ENCODE measurements at places on chromosomes 6 and 20. TPM values are rescaled to one million over a fixed set of nuclear protein-coding genes. Genes with fewer than 3 reads are reported as not detected.

The NRN1 gene
- 14.9 TPM for total RNA-seq

The TRIM31 gene
- total RNA-seq: not detected

The RNF217 gene
- 8.4 TPM for total RNA-seq

The SEL1L2 gene
- 0.47 TPM for total RNA-seq

The GMPR gene
- 97.6 TPM for total RNA-seq

The LGSN gene
- total RNA-seq: not detected

The HRH3 gene
- total RNA-seq: not detected

The MRAP2 gene
- 0.56 TPM for total RNA-seq

The SLC22A2 gene
- not detected for total RNA-seq

The CITED2 gene
- 155 TPM for total RNA-seq

The PTPN1 gene
- total RNA-seq: 25.2 TPM

The EYS gene
- total RNA-seq: not detected

The TCEA2 gene
- 50.2 TPM for total RNA-seq

The BACH2 gene
- 3.8 TPM for total RNA-seq

The CTAGE9 gene
- total RNA-seq: not detected

The ARMC12 gene
- not detected for total RNA-seq

The PBOV1 gene
- not detected for total RNA-seq

The MYH7B gene
- 184 TPM for total RNA-seq

The SYCP2 gene
- 0.79 TPM for total RNA-seq

The THBD gene
- total RNA-seq: 61.0 TPM

The TNFRSF6B gene
- 1.5 TPM for total RNA-seq

The EPPIN gene
- not detected for total RNA-seq

The KHDC3L gene
- total RNA-seq: not detected

The OCSTAMP gene
- not detected for total RNA-seq

The SLC16A10 gene
- 7.4 TPM for total RNA-seq

The AIF1 gene
- 62.1 TPM for total RNA-seq

The WFDC2 gene
- 1.6 TPM for total RNA-seq

The RBBP8NL gene
- total RNA-seq: not detected

The YIPF3 gene
- total RNA-seq: 86.3 TPM

The PPIL6 gene
- total RNA-seq: 3.1 TPM

The TREM1 gene
- 0.45 TPM for total RNA-seq

The DEF6 gene
- 0.62 TPM for total RNA-seq

The MEP1A gene
- total RNA-seq: not detected

The BPIFA1 gene
- total RNA-seq: not detected

The TFB1M gene
- total RNA-seq: 12.8 TPM

The HCRTR2 gene
- total RNA-seq: 0.14 TPM

The ASIP gene
- 13.3 TPM for total RNA-seq

The COL9A3 gene
- total RNA-seq: 3.3 TPM

The MICAL1 gene
- 2.4 TPM for total RNA-seq

The CTCFL gene
- total RNA-seq: not detected

The POU5F1 gene
- total RNA-seq: 0.85 TPM

The IL17F gene
- total RNA-seq: not detected

The CCDC170 gene
- total RNA-seq: 0.77 TPM

The DLK2 gene
- total RNA-seq: 5.0 TPM

The L3MBTL3 gene
- 2.6 TPM for total RNA-seq

The STMND1 gene
- not detected for total RNA-seq

The MYCT1 gene
- total RNA-seq: 17.7 TPM

The SASH1 gene
- 19.0 TPM for total RNA-seq

The C20orf141 gene
- not detected for total RNA-seq

The BANF2 gene
- total RNA-seq: not detected

The SULF2 gene
- 21.1 TPM for total RNA-seq

The EEF1A2 gene
- 1,310 TPM for total RNA-seq
